ENCODE measurements at places on chromosomes 4 and X. TPM values are rescaled to one million over a fixed set of nuclear protein-coding genes. Genes with fewer than 3 reads are reported as not detected.

DNA sequence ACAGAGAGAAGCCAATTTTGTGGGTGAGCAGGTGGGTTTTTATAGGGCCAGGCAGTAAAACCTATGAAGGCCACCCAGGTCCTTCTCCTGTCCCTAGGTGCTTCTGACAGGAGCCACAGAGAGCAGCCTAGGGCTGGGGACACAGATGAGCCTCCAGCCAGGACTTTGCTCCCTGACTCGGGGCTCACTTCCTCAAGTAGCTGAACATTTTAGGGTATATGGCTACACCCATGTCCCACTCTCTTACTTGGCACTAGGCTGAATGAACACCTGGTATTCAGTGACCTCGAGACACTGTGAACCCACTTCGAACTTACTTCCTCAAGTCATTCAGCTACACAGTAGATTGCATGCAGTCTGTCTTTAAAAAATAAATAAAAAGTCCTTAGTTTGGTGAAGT is 217.3 kb downstream of the MID1IP1 start:
- no peak for DNase-seq

The PARM1 gene
- total RNA-seq, result 0.77 TPM

GRCh38 chr4:95363966-95364365 is 184.8 kb downstream of the UNC5C start:
- no peak for DNase-seq

DNA sequence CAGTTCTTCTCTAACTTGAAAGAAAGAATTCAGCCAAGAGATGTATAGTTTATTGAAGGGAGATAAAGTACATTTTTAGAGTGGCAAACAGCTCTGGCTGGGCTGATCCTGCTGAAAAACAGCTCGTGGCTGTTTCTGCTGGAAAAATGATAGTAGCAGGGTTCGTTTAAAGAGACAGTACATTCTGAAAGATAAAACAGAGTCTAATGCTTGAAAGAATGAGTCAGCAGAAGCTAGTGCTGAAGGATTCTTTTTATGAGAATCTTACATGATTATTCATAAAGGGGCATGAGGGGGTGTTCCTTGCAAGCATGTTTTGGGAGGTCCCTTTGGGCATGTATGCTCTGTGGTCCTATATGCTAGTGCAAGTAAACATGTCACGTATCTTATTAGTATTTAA is 790.0 kb downstream of the PCDH18 start:
- DNase-seq, result peak; percentile 25

DNA sequence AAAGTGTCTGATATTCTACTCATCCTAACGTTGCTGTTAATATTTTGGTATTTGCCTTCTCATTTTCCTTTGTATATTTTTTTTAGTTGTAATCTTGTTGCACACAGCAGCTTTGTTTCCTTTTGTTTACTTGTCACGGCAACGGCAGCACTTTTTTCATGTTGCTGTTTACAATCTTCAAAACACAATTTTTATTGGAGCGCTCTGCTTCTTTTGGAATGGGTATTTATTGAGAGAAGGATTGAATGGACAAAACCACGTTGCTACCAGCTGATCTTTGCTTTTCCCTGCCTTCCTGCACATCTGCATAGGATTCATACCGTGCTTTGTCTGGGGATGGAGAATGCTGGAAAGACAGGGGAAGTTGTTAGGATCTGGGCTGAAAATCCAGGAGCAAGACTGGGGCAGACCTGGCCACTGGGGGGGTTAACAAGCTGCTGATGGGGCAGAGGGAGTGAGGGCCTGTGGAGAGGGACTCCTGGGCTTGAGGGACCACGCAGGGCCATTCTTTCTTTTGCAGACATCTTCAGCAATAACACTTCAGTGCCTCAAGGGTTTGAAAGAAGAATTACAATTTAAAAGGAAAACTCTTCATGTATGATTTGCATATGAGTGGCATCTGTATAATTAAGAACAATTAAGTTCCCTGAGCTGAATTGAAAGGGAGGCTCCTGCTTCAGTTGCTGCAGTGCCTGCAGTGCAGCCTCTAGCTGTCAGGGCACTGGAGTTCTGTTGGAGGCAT is 69.8 kb downstream of the TMEM131L start:
- DNase-seq, result peak; percentile 21

The CT45A2 gene
- total RNA-seq, result not detected

The SCARB2 gene
- total RNA-seq, result 365 TPM

GRCh38 chr4:2793586-2794485 is 951 bp downstream of the SH3BP2 start:
- DNase-seq, result peak; percentile 53

DNA sequence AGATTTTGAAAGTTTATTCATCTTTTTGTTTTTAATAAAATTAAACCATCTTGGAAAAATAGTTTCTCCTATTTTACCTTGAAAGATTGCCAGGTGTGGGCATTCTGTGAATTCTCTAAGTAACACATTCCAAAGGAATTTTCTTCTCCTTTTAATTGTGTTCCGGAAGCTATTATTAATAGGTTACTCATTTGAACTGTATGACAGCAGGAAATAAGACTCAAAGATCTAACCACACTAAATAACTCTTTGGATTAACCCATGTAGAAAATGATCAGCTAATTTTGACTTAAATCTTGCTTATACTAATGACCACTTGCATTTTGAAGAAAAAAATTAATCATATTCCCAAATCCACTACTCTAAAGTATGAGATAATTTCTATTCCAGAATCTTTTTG is 17.6 kb upstream of the CCNI start:
- DNase-seq, result peak; percentile 68

The CC2D2A gene
- total RNA-seq, result 26.5 TPM

DNA sequence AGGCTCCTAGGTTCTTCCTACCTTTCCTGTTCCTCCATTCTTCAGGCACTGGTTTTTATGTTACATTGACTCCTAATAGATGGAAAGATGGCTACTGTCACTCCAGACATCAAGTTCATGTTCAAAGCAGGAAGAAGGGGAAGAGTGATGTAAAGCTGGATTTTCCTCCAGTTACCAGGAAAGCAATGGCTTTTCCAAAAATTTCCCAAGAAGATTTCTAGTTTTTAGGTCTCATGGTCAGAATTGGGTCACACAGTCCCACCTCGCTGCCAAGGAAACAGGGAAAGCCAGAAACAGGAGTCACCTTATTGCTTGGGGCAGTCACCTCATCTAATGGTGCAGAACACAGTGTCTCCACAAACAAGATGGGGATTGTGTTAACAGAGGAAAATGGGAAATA is 21.5 kb downstream of the RXFP1 start:
- DNase-seq, result no peak

The FGFBP2 gene
- not detected for total RNA-seq

DNA sequence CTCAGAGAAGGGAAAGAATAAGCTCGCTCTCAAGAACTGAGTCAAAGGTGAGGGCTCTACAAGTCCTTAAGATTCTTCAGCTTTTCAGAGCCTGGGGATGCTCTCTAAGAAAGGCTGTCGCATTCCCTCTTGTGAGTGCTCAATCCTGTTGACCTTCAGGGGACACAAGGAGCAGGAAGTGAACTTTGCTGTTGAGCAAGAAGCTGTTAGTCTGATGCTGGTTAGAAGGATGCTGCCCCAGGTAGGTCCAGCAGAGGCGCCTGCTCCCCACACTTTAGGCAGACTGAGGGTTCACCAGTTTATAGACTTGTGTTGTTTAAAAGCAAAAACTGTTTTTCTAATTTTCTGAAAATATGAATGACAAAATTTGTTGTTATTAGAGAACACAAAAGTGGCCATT is 125.4 kb upstream of the SPOCK3 start:
- no peak for DNase-seq

- peak; percentile 8 for DNase-seq
These were observed 113.1 kb upstream of the INPP4B start for GRCh38 chr4:142959173-142959572.

GRCh38 chrX:13597874-13598273 is 28.5 kb downstream of the EGFL6 start:
- DNase-seq, result peak; percentile 3

The AMER1 gene
- 1.7 TPM for total RNA-seq
